ENCODE measurements at places on chromosomes 16 and 17.

- DNase-seq: no peak
Observed at GRCh38 chr17:73742948-73743381, 98.7 kb upstream of the SDK2 start.

DNA sequence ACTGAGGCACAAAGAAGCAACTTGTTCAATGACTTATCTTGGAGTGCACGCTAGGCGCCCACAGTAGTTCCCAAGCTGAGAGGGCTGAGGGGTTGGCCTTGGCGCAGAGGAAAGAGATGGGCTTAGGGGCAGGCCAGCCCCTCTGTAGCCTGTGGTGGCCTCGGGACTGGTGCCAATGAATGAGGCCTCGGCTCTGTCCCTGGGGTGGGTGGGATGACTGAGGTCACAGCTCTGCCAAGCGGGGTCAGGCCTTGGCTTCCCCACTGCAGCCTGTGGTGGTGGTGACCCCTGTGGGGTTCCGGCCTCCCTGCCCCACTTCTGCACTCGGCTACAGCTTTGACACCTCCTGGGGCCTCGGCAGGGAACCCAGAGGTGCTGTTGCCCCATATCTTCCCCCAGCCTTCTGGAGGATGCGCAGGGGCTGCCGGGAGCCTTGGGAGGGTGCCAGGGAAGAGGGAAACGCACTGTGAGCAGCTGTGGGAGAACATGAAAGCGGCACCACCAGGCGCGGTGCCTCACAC, 46.0 kb downstream of the BEAN1 start:
- DNase-seq: no peak

GRCh38 chr17:28509789-28510188, 3.6 kb downstream of the FOXN1 start:
- no peak for DNase-seq

DNA sequence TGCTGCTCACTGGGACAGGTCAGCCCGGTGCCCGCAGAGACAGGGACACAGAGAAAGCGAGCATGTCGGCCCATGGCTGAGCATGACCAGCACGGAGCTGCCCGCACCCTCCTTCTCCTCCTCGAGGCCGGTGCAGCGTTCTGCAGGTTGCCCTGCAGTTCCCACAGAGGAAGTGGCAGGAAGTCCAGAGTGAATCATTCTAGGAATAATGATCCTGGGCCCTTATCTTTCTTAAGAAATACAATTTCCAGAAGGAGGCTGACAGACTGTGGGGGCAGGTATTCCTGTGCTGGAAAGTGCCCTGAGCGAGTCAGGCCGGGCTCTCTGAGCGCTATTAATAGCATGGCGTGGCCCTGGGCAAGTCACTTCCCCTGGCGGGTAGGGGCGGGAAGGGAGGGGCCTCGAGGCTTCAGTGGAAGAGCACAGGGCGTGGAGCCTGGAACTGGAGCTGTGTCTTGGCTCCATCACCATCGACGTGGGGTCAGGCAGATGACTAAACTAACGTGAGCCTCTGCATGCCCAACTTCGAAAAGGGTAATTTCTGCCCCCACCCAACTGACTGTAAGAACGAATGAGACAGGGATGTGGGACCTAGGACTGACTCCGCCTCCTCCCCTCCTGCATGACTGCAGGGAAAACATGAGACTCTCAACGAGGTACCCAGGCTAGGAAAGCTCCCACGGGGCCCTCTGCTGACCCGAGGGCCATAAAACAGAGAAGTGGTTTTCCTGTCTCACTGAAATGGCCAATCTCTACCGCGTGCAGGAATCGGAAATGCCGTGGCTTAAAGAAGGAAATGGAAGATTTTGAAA, 9.8 kb downstream of the TMEM204 start:
- no peak for DNase-seq

- no peak for DNase-seq
Observed at GRCh38 chr16:48271728-48272127, 24.4 kb upstream of the ABCC11 start.

- DNase-seq: no peak
Observed at GRCh38 chr17:43917348-43918025, 10.2 kb upstream of the MPP2 start.

- peak; percentile 85 for DNase-seq
Observed at GRCh38 chr17:80456465-80457235, 19.8 kb downstream of the NPTX1 start.

DNA sequence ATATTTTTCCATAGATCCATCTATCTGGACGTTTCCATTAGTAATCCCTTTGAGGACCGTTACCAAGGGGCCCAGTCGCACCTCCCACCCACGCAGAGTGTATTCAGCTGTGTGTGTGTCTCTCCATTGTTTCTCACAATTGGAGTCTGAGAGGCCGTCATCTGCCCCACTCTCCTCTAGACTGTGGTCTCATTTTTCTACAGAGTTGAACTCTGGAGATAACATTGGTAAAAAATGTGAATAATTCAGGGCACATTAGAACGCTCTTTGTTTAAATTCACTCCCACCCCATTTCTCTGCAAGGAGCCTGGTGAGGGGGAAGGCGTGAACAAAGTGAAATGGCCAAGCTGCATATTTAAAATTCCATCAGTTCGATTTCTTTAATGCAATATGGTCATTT, 333.1 kb upstream of the MAF start:
- no peak for DNase-seq

GRCh38 chr16:4320571-4321137, 4.8 kb downstream of the GLIS2 start:
- DNase-seq: no peak

GRCh38 chr16:88780142-88781062, 4.6 kb downstream of the PIEZO1 start:
- no peak for DNase-seq

GRCh38 chr17:59680314-59680713, 26.9 kb downstream of the PTRH2 start:
- DNase-seq: no peak

DNA sequence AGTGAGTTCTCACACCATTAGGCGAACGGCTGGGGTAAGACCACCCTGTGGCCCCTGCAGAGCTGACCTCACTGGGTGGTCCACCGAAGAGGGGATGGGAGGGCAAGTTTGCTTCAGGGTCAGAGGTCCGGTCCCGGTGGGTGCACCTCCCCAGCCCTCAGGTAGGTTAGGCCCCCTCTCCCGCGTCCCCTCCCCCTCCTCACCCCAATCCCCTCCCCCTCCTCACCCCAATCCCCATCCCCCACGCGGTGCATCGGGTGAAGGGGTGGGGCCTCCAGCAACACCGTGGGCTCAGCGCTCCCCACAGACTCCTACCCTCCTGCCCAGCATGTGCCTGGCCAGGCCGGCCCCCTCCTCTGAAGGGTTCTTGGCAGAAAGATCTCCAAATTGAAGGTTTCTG, 13.4 kb downstream of the MCRIP1 start:
- no peak for DNase-seq

DNA sequence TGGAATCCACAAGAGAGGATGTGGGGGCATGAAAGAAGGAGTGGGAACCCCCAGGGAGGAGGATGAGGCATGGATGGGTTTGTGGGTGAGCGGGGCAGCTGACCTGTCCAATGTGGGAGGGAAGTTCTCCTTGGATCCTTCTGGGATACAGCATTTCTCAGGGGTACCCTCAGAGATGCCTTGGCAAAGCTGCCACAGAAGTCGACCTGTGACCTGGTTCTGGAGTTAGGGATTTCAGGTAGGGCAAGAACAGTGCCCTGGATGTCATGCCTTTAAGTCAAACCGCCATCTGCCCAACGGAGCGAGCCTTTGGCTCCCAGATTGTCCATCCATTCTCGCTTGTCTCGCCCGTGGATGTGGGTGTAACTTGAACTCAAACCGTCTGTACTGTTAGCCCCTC, 30.0 kb downstream of the WSCD1 start:
- no peak for DNase-seq

GRCh38 chr16:2194852-2195321, 1.5 kb downstream of the CASKIN1 start:
- DNase-seq: peak; percentile 44

GRCh38 chr16:68324780-68325357, 14.1 kb downstream of the PRMT7 start:
- no peak for DNase-seq

DNA sequence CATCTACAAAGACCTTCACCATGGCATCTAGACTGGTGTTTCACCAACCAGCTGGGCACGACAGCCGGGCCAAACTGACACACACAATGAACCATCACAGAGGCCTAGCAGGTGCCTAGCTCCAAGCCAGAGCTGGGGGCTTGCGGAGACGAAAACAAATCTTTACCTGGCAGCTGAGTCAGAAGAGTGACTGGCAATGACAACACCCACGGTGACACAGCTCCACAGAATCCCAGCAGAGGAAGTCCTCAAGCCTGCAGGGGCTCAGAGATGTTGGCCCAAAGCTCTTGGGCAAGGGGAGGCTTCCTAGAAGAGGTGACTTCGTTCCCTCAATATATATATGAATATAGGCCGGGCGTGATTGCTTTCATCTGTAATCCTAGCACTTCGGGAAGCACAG, 5.1 kb downstream of the MMP25 start:
- DNase-seq: no peak

GRCh38 chr17:7133424-7133823, 18.8 kb upstream of the ASGR2 start:
- DNase-seq: no peak

DNA sequence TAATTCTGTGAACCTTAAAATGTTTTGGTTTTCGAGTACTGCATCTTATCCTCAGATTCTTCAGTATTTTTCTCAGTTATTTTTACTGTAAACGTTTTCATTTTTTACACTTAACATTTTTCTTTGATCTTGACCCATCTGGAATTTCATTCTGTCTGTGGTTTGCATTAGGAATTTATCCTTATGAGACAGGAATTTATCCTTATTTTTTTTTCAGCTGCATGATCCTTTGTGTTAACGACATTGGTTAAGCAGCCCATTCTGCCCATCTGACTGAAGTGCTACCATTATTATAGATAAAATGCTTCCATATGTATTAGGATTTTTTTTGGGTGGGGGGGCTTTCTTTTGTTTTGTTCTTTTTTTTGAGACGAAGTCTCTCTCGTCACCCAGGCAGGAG, 41.0 kb downstream of the SNX29 start:
- DNase-seq: no peak

GRCh38 chr16:19831678-19832077, 53.0 kb downstream of the GPRC5B start:
- peak; percentile 97 for DNase-seq

DNA sequence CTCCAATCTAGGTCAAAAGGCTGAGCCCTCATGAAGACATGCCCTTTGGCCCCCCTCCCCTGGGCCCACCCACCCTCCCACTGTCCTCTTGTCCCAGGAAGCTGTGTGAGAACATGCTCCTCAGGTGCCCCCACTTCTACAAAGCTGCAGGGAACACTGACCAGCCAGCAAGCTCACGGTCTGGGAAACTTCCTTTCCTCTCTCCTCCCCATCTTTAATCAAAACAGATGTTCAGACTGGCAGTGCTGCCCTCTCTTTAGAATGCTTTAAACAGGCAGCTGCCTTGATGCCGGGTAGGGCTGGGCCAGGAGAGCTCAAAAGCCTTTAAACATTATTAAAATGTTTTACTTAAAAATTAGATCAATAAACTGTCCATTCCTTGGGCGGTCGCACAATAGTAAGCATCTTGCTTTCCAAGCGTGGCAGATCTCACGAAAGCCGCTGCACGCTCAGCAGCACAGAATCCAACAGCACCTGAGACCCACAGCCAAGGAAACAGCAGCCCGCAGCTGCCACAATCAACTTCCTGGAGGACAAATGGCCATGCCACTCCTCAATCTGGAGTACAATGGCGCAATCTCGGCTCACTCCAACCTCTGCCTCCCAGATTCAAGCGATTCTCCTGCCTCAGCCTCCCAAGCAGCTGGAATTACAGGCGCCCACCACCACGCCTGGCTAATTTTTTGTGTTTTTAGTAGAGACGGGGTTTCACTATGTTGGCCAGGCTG, 399.2 kb downstream of the SLC39A11 start:
- no peak for DNase-seq

GRCh38 chr17:45677770-45678169, 106.3 kb upstream of the CRHR1 start:
- DNase-seq: peak; percentile 38

DNA sequence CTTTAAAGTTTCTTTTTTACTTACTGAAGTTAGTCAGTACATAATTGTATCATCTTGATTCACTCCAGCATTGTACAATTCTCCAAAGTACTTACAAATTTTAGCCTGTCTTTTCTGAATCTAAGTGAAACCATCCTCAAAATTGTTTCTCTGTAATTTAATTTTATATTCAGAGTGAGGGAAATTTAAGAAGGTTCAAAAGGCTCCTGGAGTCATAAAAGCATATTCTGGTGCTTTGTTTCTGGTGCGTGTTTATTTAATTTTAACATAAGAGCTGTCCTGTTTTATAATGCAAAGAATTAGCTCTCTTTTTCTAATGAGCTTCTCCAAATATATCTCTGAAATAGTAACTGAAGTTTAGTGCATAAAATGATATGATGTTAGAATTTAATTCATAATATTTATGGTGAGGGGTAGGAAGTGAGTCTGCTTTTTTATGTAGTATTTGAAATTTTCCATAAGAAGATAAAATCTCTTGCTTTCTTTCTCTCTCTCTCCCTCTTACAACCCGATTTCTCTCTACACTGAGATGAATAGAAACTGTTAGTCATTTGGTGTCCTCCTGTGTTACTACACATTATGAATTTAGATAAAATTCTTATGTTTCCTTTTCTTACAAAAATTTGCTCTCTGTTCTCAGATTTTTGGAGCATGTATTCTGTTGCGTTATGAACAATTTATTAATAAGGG, 339.8 kb downstream of the BCAS3 start:
- no peak for DNase-seq

- peak; percentile 66 for DNase-seq
Observed at GRCh38 chr17:14014657-14015056, 54.6 kb upstream of the COX10 start.

GRCh38 chr17:30378241-30378824, 394 bp upstream of the CPD start:
- no peak for DNase-seq

DNA sequence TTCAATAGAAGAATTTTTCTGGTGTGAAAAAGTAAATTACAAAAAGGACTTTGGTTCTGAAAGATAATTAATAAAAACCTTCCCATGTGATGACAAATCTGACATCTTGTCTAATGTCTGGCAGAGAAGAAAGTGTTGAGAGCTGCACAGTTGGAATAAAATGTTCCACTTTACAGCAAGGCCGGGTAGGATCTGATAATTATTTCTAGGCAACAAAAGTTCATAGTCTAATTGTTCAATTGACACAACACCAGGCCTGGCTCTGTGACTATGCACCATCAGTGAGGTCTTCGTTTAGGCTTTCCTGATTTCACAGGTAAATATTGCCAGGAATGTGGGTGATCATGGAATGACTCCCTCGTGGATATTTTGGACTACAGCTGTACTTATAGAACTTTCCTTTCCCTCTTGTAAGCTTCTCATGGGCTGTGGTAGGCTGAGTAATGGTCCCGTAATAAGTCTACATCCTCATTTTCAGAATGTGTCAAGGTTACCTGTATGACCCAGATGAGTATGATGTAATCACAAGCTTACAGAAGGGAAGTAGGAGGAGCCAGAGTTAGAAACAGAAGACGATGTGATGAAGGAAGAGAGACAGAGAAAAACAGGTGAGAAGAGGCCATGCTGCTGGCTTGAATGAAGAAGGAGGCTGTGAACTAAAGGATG, 217.0 kb downstream of the CDH13 start:
- DNase-seq: no peak

DNA sequence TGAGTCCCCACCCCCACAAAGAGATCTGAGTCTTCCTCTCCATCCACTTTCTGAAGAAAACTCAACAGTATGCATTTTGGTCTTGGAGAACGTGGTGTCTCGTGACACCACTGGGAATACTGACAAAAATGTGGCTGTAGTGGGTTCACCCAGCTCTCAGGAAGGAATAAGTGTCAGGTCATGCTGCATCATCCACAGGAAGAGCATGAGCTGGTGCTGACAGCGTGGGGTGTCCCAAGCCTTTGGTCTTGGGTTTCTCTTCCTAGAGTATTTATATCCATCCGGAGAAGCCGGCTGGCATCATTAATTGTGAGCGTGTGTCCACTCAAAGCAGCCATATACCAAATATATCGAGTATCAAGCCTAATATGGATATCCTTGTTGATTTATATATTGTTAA, 55.9 kb downstream of the C17orf67 start:
- peak; percentile 51 for DNase-seq

All from LHCN-M2 (cell line).